GM23338 (cell line): ENCODE measurements at places on chromosomes 11 and 22. TPM values are rescaled to one million over a fixed set of nuclear protein-coding genes. Genes with fewer than 3 reads are reported as not detected.

DEUP1 gene
- total RNA-seq = 0.63 and 0.85 TPM in 2 replicates

DDI1 gene
- total RNA-seq = not detected in 2 replicates

CDC42EP2 gene
- 17.7 and 19.0 TPM in 2 replicates for total RNA-seq

THY1 gene
- total RNA-seq = 515 and 597 TPM in 2 replicates

GLYATL1 gene
- total RNA-seq = 12.6 and 20.5 TPM in 2 replicates

SYT9 gene
- total RNA-seq = 2.4 and 2.7 TPM in 2 replicates

KDELR3 gene
- 5.6 and 11.1 TPM in 2 replicates for total RNA-seq

SMIM35 gene
- not detected in 2 replicates for total RNA-seq

GRCh38 chr11:17208257-17208999 is 642 bp upstream of the PIK3C2A start:
- no peaks in the 10 kb centered on the region for H3K27me3 ChIP-seq
- no peaks in the 10 kb centered on the region; the same call in 1 of the 2 replicates for H3K36me3 ChIP-seq
- H3K4me1 ChIP-seq = 0 out of 2 replicates have a peak, but pooled peaks cover 8% of the 10 kb centered on the region
- peak overlapping the region; percentile 77 for H3K4me3 ChIP-seq
- DNase-seq = peak; percentile 90

GRCh38 chr22:29901354-29901753 is 18.4 kb downstream of the MTMR3 start:
- no peaks in the 10 kb centered on the region for H3K36me3 ChIP-seq
- H3K4me1 ChIP-seq = no peaks in the 10 kb centered on the region
- H3K27me3 ChIP-seq = no peaks in the 10 kb centered on the region
- DNase-seq = no peak
- no peak overlapping the region for H3K27ac ChIP-seq

- no peak overlapping the region for H3K27ac ChIP-seq
- no peaks in the 10 kb centered on the region for H3K36me3 ChIP-seq
- H3K4me1 ChIP-seq = peaks cover 3% of the 10 kb centered on the region; the same call in 1 of the 2 replicates
- H3K4me3 ChIP-seq = no peak overlapping the region
- H3K27me3 ChIP-seq = no peaks in the 10 kb centered on the region
These were observed 345.6 kb downstream of the DLG2 start for GRCh38 chr11:85281550-85281949.

- no peaks in the 10 kb centered on the region for H3K27me3 ChIP-seq
- H3K4me3 ChIP-seq = no peak overlapping the region
- no peak overlapping the region for H3K27ac ChIP-seq
- H3K36me3 ChIP-seq = no peaks in the 10 kb centered on the region
These were observed 59.1 kb downstream of the ETS1 start for GRCh38 chr11:128528294-128528693.

DNA sequence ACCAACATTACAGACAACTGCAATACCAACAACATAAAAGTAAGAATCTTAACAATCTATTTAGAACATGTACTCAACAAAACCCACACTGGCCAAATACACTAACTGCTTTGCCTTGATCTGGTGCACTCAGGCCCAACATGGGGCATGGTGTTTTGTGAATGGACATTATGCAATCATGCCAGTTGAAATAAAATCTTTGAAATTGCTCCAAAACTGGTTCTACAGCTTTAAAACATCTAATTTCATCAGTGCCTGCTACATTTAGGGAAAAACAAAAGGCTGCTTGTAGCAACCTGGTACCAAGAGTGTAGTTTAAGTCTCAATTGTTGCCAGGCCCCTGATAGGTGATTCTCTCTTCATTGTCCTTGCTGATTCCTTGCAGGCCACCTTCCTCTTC is 3.3 kb upstream of the CTR9 start:
- H3K27ac ChIP-seq = no peak overlapping the region
- no peaks in the 10 kb centered on the region for H3K27me3 ChIP-seq
- H3K4me1 ChIP-seq = peaks cover 7% of the 10 kb centered on the region
- no peak overlapping the region for H3K4me3 ChIP-seq

GRCh38 chr22:29336751-29337490 is 21.4 kb upstream of the RASL10A start:
- peaks cover 8% of the 10 kb centered on the region; the same call in 1 of the 2 replicates for H3K36me3 ChIP-seq
- no peaks in the 10 kb centered on the region for H3K27me3 ChIP-seq
- no peak overlapping the region for H3K27ac ChIP-seq
- no peak overlapping the region for H3K4me3 ChIP-seq
- DNase-seq = no peak

- peak overlapping the region; percentile 78 for H3K4me3 ChIP-seq
- H3K36me3 ChIP-seq = no peaks in the 10 kb centered on the region
- H3K27me3 ChIP-seq = peaks cover 23% of the 10 kb centered on the region
- peaks cover 67% of the 10 kb centered on the region for H3K4me1 ChIP-seq
- no peak overlapping the region for H3K27ac ChIP-seq
These were observed 87.4 kb upstream of the ARHGAP32 start for GRCh38 chr11:129279326-129280026.

- peak; percentile 63 for DNase-seq
- peaks cover 6% of the 10 kb centered on the region; the same call in 1 of the 2 replicates for H3K27me3 ChIP-seq
- peaks cover 38% of the 10 kb centered on the region for H3K4me1 ChIP-seq
- H3K4me3 ChIP-seq = peak overlapping the region; percentile 76
These were observed 1.1 kb downstream of the EED start for GRCh38 chr11:86245369-86246292.

GRCh38 chr11:1548221-1549070 is 23.6 kb downstream of the DUSP8 start:
- peak; percentile 76 for DNase-seq
- H3K4me1 ChIP-seq = peaks cover 13% of the 10 kb centered on the region; the same call in 1 of the 2 replicates
- peaks cover 54% of the 10 kb centered on the region for H3K27me3 ChIP-seq
- H3K36me3 ChIP-seq = no peaks in the 10 kb centered on the region
- no peak overlapping the region for H3K27ac ChIP-seq

DNA sequence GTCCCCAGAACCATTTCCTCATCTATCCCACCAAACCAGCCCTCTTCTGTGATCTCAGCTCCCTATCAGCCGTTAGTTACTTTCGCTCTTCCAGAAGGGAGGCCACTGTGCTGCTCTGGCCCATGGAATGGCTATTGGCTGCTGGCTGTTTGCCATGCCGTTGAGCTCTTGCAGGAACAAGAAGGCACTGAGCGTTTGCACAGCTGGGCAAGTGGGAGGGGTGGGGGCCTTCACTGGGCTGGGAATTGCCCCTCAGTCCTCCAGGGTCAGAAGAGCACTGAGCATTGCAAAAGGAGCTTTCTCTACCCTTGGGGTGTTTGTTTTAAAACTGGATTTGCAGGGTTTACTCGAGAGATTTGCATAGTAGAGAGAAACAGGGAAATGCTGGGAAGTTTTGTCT is 129.0 kb upstream of the PARVA start:
- H3K36me3 ChIP-seq = no peaks in the 10 kb centered on the region
- no peak overlapping the region for H3K27ac ChIP-seq
- H3K27me3 ChIP-seq = no peaks in the 10 kb centered on the region
- peaks cover 5% of the 10 kb centered on the region for H3K4me1 ChIP-seq
- DNase-seq = peak; percentile 23

DNA sequence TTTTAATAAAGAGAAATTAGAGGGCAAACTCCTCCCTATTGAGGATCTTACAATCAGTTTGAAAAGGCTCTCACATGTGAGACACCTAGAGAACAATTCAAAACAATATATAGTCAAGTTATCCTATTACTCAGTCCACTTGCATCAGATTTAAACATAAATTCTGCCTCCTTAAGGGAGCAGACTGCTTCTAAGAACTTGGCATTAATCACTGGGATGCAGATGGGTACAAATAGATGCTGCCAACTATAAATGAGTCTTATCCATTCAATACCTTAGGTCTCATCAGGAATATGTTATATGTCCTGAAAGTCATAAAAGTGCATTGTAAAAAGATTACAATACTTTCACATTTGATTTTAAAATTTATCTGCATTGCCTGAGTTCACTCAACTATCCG is 269.3 kb upstream of the KIRREL3 start:
- no peaks in the 10 kb centered on the region for H3K36me3 ChIP-seq
- DNase-seq = no peak
- H3K4me3 ChIP-seq = no peak overlapping the region

DNA sequence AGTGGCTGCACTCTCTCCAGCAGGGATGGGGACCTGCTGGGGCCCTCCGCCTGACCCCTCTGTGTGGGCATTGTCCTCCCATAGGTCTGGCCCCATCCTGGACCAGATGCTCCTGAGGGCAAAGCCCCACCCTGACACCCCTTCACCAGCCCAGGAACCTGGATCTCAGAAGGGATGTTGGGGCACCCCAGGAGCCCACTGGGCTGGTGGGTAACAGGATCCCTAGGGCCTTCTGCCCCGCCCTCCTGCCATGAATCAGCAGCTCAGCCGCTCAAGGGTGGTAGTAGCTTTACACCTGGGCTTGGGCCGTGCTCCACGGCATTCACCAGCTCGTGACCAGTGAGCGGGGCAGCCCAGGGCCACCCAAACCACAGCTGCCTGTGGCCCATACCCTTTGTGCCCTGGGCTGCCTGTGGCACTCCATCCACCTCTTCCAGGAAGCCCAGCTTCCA is 1.0 kb upstream of the MAPK12 start:
- H3K27ac ChIP-seq = no peak overlapping the region
- no peaks in the 10 kb centered on the region for H3K36me3 ChIP-seq
- peaks cover 39% of the 10 kb centered on the region for H3K27me3 ChIP-seq
- peaks cover 7% of the 10 kb centered on the region for H3K4me1 ChIP-seq

GRCh38 chr22:46050916-46051614 is 74.1 kb upstream of the WNT7B start:
- H3K4me1 ChIP-seq = no peaks in the 10 kb centered on the region; the same call in 1 of the 2 replicates
- no peak overlapping the region for H3K4me3 ChIP-seq
- H3K27me3 ChIP-seq = peaks cover 8% of the 10 kb centered on the region
- no peaks in the 10 kb centered on the region for H3K36me3 ChIP-seq

GRCh38 chr22:39017596-39018365 is 3.1 kb upstream of the APOBEC3D start:
- peak overlapping the region; percentile 90 for H3K27ac ChIP-seq
- DNase-seq = peak; percentile 91
- H3K27me3 ChIP-seq = no peaks in the 10 kb centered on the region
- H3K4me1 ChIP-seq = peaks cover 67% of the 10 kb centered on the region

GRCh38 chr11:99376463-99376862 is 355.7 kb downstream of the CNTN5 start:
- H3K4me3 ChIP-seq = no peak overlapping the region
- H3K36me3 ChIP-seq = no peaks in the 10 kb centered on the region
- no peak overlapping the region for H3K27ac ChIP-seq
- no peaks in the 10 kb centered on the region for H3K4me1 ChIP-seq
- no peak for DNase-seq
- no peaks in the 10 kb centered on the region for H3K27me3 ChIP-seq

- DNase-seq = peak; percentile 63
- peak overlapping the region; percentile 95 for H3K27ac ChIP-seq
- peak overlapping the region; percentile 91 for H3K4me3 ChIP-seq
- H3K4me1 ChIP-seq = peaks cover 43% of the 10 kb centered on the region
- no peaks in the 10 kb centered on the region for H3K36me3 ChIP-seq
- no peaks in the 10 kb centered on the region for H3K27me3 ChIP-seq
These were observed 323 bp upstream of the PANX1 start for GRCh38 chr11:94128291-94128745.

DNA sequence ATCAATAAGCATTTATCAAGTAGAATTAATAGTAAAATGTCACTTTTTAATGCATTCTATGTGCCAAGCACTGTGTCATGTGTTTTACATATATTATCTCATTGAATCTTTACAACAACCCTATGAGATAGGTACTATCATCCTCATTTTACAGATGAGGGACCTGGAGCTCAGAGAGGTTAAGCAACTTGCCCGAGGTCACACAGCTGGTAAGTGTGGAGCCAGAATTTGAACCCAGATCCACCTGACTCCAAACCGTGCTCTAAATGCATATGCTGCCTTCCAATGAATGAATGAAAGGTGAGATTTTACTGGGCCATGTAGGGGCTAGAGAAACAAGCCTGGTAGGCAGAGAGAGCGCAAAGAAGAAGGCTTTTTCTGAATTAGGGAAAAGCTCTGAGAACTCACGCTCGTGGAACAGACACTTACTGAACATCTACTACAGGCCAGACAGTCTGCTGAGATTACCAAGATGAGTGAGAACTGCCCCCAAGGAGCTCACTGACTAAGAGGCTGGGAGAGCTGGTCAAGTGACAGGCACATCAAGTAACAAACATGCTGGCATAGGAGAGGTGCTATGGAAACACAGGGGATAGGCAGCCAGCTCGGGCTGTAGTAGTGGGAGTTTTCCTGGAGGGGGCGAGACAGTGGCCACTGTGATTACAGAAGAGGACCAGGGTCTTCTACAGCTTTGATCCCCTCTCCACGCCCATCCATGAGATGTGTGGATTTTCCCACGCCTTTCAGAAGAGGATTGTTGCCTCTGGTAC is 4.4 kb downstream of the ABCG4 start:
- H3K36me3 ChIP-seq = no peaks in the 10 kb centered on the region
- no peak overlapping the region for H3K27ac ChIP-seq
- H3K27me3 ChIP-seq = peaks cover 33% of the 10 kb centered on the region
- H3K4me1 ChIP-seq = peaks cover 4% of the 10 kb centered on the region
- peak; percentile 63 for DNase-seq
- no peak overlapping the region for H3K4me3 ChIP-seq

- DNase-seq = no peak
- no peak overlapping the region for H3K4me3 ChIP-seq
- no peak overlapping the region for H3K27ac ChIP-seq
- peaks cover 6% of the 10 kb centered on the region; the same call in 1 of the 2 replicates for H3K4me1 ChIP-seq
- H3K36me3 ChIP-seq = no peaks in the 10 kb centered on the region
- no peaks in the 10 kb centered on the region for H3K27me3 ChIP-seq
These were observed 69.2 kb downstream of the FANCF start for GRCh38 chr11:22556381-22556780.

GRCh38 chr11:79406376-79406775 is 34.5 kb downstream of the TENM4 start:
- no peak overlapping the region for H3K27ac ChIP-seq
- H3K4me3 ChIP-seq = no peak overlapping the region
- H3K36me3 ChIP-seq = no peaks in the 10 kb centered on the region
